ENCODE measurements at places on chromosomes 6 and 20. TPM values are rescaled to one million over a fixed set of nuclear protein-coding genes. Genes with fewer than 3 reads are reported as not detected.

- no peaks in the 10 kb centered on the region for H3K27me3 ChIP-seq
- DNase-seq = no peak
- H3K4me1 ChIP-seq = no peaks in the 10 kb centered on the region
- H3K4me3 ChIP-seq = no peak overlapping the region
- no peaks in the 10 kb centered on the region for H3K36me3 ChIP-seq
- no peak overlapping the region for H3K27ac ChIP-seq
Observed at GRCh38 chr6:141140905-141141304, 991.8 kb upstream of the GJE1 start.

DNA sequence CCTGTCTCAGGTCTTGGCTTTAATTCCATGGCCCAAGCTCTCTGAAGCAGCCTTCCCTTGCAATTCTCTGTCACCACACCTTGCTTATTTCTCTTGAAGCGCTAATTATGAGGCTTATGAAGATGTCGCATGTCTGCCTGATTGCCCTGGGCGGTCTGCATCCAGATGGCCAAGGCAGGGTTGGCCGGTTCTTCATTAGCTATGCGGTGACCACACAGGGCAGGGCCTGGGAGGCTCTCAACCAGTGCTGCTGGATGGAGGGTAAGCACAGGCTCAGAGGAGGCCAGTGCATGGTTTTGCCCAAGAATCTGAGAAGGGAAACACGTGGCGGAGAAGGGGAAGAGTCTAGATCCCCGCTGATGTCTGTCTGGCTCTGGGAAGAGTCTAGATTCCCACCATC, 528.7 kb downstream of the CDH26 start:
- no peaks in the 10 kb centered on the region for H3K36me3 ChIP-seq
- no peaks in the 10 kb centered on the region for H3K4me1 ChIP-seq
- no peak overlapping the region for H3K27ac ChIP-seq
- DNase-seq = no peak
- H3K4me3 ChIP-seq = no peak overlapping the region

DNA sequence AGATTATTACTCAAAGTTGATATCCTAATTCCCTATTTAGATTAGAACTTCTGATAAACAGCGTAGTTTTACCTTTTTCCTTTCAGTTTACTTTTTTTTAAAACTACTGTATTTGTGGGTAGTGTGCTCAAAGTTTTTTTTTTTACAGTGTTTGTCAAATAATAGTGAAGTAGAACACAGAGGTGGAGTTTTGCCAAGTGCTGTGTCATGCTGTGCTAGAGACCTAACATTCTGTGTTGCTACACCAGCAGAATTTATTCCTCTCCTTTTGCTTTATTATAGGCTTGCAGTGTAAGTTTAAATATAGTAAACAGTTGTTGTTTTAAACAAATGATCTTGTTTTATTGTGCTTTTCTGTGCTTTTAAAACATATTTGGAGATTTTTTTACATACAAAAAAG, 125.4 kb downstream of the HIVEP1 start:
- H3K4me3 ChIP-seq = no peak overlapping the region
- H3K4me1 ChIP-seq = no peaks in the 10 kb centered on the region
- no peaks in the 10 kb centered on the region for H3K27me3 ChIP-seq
- DNase-seq = peak; percentile 77
- no peak overlapping the region for H3K27ac ChIP-seq

- H3K27me3 ChIP-seq = no peaks in the 10 kb centered on the region
- no peak for DNase-seq
- H3K4me3 ChIP-seq = no peak overlapping the region
- peaks cover 27% of the 10 kb centered on the region for H3K4me1 ChIP-seq
Observed at GRCh38 chr20:34711813-34712430, 7.8 kb downstream of the TP53INP2 start.

DNA sequence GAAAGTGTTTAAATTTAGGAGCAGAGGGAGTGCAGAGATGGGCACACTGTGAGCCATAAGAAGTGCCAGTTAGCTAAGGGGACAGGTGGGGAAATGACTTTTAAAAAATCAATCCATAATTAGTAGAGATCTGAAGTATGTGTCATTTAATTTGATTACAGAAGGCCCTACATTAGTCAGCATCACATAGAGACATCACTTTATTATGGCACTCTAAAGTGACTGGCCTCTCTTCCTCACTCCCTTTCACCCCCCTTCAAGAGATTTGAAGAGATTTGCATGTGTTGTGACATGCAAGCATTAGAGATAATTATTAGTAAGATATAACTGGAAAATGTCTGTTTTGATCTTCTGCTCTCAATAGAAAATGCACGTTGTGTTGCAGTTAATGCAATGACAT, 86.7 kb downstream of the SLX4IP start:
- no peak overlapping the region for H3K27ac ChIP-seq
- H3K27me3 ChIP-seq = no peaks in the 10 kb centered on the region
- H3K36me3 ChIP-seq = no peaks in the 10 kb centered on the region

DNA sequence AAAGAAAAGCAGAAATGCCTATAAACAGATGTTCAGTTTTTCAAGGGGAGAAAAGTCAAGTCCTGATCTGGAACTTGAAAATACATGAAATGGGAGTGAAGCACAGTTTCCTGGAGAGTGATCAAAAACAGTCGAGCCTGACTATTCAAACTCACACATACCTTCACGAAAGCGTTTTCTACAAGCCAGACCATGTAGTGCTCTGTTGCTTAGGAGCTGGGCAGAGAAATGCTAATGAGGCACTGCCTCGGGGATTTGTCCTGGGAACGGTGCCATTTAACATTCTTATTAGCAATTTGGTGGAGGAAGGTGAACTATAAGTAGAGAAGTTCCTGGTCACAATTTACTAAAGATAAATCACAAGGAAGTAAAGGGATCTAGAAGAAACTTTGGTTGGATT, 5.9 kb downstream of the NHSL1 start:
- H3K4me3 ChIP-seq = no peak overlapping the region
- no peaks in the 10 kb centered on the region for H3K27me3 ChIP-seq
- peak; percentile 78 for DNase-seq
- H3K27ac ChIP-seq = peak overlapping the region; percentile 59

DNA sequence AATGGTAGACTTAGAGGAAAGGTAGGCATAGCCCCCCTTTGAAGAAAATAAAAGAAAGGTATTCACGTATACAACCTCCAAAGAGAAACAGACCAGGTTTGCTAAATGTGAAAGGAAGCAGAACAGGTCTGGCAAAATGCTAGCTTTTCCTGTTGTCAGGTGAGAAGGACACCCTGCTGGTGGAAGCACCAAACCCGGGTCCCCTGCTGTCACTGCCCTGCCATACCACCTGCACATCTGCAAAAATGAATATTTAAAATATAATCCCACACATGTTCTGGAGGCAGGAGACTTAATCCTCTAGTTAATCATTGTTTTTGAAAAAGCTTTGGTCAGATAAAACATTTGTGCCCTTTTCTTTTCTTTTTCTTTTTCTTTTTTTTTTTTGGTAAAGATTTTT, 48.9 kb upstream of the OLIG3 start:
- no peaks in the 10 kb centered on the region for H3K27me3 ChIP-seq
- DNase-seq = no peak
- no peaks in the 10 kb centered on the region for H3K36me3 ChIP-seq
- no peaks in the 10 kb centered on the region for H3K4me1 ChIP-seq

DNA sequence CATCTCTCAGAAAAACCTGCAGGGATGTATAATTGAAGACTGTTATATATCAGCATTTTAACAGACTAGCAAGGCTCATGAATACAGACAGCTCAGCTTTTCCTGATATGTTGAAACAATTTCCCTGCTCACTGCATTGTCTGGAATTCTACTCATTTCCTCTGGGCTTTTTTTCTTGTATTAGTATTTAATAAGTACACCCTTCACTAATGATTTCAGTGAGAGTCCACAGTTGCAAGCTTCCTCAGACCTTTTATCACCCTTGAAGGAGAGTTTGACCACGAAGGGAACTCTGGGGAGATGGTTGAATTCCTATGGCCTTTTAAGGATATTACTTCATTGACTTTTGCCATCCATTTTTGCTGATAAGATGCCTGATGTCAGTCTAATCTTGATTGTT, 248.7 kb downstream of the ADGB start:
- no peak overlapping the region for H3K4me3 ChIP-seq
- H3K36me3 ChIP-seq = no peaks in the 10 kb centered on the region
- H3K27me3 ChIP-seq = no peaks in the 10 kb centered on the region
- DNase-seq = no peak
- H3K27ac ChIP-seq = no peak overlapping the region
- no peaks in the 10 kb centered on the region for H3K4me1 ChIP-seq

GRCh38 chr20:51162015-51162414, 139.1 kb upstream of the KCNG1 start:
- no peak overlapping the region for H3K27ac ChIP-seq
- no peaks in the 10 kb centered on the region for H3K4me1 ChIP-seq
- H3K36me3 ChIP-seq = no peaks in the 10 kb centered on the region
- no peak for DNase-seq
- H3K4me3 ChIP-seq = no peak overlapping the region

- no peak overlapping the region for H3K27ac ChIP-seq
- H3K27me3 ChIP-seq = no peaks in the 10 kb centered on the region
- H3K4me3 ChIP-seq = no peak overlapping the region
- no peaks in the 10 kb centered on the region for H3K36me3 ChIP-seq
- no peaks in the 10 kb centered on the region for H3K4me1 ChIP-seq
- no peak for DNase-seq
Observed at GRCh38 chr20:11766961-11767360, 150.7 kb upstream of the BTBD3 start.

DNA sequence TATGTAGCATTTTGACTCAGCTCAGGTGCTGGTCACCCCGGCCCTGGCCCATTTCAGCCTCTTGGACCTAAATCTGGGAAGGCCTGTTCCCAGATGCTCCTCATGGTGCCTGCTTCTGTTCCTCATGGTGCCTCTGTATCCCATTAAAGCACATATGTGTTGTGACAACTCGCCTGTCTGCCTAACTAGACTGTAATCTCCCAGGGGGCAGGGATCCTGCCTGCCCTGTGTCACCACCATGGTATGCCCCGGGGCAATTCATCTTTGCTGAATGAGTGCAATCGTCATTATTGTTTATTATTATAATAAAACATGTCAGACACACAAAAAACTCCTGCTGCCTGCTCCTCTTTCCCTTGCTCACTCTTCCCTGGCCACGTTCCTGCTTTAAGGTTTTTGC, 62.0 kb downstream of the ZFP64 start:
- H3K4me3 ChIP-seq = no peak overlapping the region
- DNase-seq = no peak
- no peak overlapping the region for H3K27ac ChIP-seq
- H3K27me3 ChIP-seq = no peaks in the 10 kb centered on the region
- H3K4me1 ChIP-seq = no peaks in the 10 kb centered on the region
- H3K36me3 ChIP-seq = no peaks in the 10 kb centered on the region

DNA sequence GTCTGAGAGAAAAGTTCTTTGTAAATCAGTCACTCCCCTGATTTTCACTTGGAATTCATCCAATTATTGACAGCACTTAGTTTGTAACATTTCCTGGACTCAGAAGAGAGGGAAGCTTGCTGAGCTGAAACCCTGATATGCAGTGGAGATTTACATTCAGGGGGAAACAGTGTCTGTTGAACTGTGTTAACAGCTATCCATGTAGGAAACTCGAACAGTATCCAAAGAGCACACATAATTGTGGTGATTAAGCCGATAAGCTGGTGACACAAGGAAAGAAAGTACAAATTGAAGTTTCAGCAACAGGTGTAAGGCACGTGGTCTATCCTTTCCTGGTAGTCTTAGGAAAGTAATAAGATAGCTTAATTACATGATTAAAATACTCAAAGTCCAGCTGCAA, 78.1 kb upstream of the FLRT3 start:
- no peak overlapping the region for H3K27ac ChIP-seq
- DNase-seq = no peak
- no peaks in the 10 kb centered on the region for H3K27me3 ChIP-seq
- peaks cover 7% of the 10 kb centered on the region for H3K4me1 ChIP-seq

DNA sequence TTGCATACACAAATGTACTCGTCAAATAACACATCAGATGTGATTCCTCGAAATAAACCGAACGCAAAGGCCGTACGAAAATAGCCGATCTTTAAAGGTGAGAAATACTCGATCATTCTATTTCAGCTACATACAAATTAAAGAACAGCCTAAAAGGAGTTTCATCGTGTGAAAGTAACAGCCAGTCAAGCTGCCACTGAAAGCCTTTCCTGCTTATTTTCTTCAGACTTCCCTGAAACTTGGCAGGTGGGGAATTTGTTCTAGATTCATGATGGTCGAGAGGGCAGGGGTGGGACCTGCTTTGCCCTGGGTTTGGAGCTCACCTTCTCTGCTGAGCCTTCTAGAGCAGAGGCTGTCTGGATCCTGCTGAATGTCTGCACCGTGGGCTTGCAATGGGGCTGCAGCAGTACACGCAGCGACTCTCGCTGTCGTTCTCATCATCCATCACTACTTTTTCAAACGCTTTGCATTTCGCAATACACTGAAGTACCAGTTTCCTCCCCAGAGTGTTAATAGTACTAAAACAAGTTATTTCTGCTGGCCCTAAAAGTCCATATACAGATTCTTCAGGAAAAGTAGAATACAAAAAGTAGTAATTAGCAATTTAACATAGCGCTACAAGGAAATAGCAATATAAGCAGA, 16.2 kb downstream of the FOXC1 start:
- peaks cover 3% of the 10 kb centered on the region for H3K4me1 ChIP-seq
- DNase-seq = no peak
- H3K27me3 ChIP-seq = no peaks in the 10 kb centered on the region
- no peak overlapping the region for H3K27ac ChIP-seq

- no peak overlapping the region for H3K4me3 ChIP-seq
- no peaks in the 10 kb centered on the region for H3K27me3 ChIP-seq
- no peak overlapping the region for H3K27ac ChIP-seq
- H3K4me1 ChIP-seq = no peaks in the 10 kb centered on the region
Observed at GRCh38 chr20:18394363-18394762, 72.5 kb downstream of the DZANK1 start.

- peaks cover 33% of the 10 kb centered on the region for H3K4me1 ChIP-seq
- no peaks in the 10 kb centered on the region for H3K27me3 ChIP-seq
- H3K27ac ChIP-seq = peak overlapping the region; percentile 93
- H3K4me3 ChIP-seq = peak overlapping the region; percentile 67
Observed at GRCh38 chr20:62142252-62143080, 728 bp downstream of the PSMA7 start.

- H3K36me3 ChIP-seq = no peaks in the 10 kb centered on the region
- H3K4me1 ChIP-seq = no peaks in the 10 kb centered on the region
Observed at GRCh38 chr6:29834564-29835436, 7.2 kb downstream of the HLA-G start.

GRCh38 chr6:149872233-149872632, 8.1 kb upstream of the LRP11 start:
- H3K4me3 ChIP-seq = no peak overlapping the region
- no peaks in the 10 kb centered on the region for H3K4me1 ChIP-seq
- H3K27ac ChIP-seq = no peak overlapping the region
- no peak for DNase-seq
- no peaks in the 10 kb centered on the region for H3K36me3 ChIP-seq

GRCh38 chr20:26214991-26215390, 518.3 kb upstream of the ZNF337 start:
- H3K4me3 ChIP-seq = no peak overlapping the region
- H3K27ac ChIP-seq = no peak overlapping the region
- H3K4me1 ChIP-seq = no peaks in the 10 kb centered on the region
- H3K27me3 ChIP-seq = no peaks in the 10 kb centered on the region

GRCh38 chr6:10402648-10403311, 12.1 kb downstream of the TFAP2A start:
- no peak for DNase-seq
- H3K27ac ChIP-seq = no peak overlapping the region
- no peak overlapping the region for H3K4me3 ChIP-seq
- peaks cover 12% of the 10 kb centered on the region for H3K27me3 ChIP-seq
- peaks cover 5% of the 10 kb centered on the region for H3K4me1 ChIP-seq

The ALDH8A1 gene
- total RNA-seq = not detected

The POM121L2 gene
- total RNA-seq = not detected

The PDE10A gene
- 17.1 TPM for total RNA-seq

The BPIFB1 gene
- not detected for total RNA-seq

The HTR1E gene
- total RNA-seq = 0.49 TPM

The CALHM5 gene
- total RNA-seq = 0.67 TPM

The RSPH4A gene
- total RNA-seq = 1.2 TPM

The PRDM13 gene
- total RNA-seq = not detected

The HLA-DQA1 gene
- 7.6 TPM for total RNA-seq

The DPPA5 gene
- not detected for total RNA-seq

The OR2H1 gene
- total RNA-seq = not detected

Data from thyroid gland (tissue), 4 donors.